CD4-positive, alpha-beta T cell treated with Interleukin-6 at 100 ng/mL for 8 hours (primary cell): ENCODE measurements at places on chromosomes 13 and 19.

- no peak for DNase-seq
Measured at GRCh38 chr13:31835932-31836331, 96.6 kb downstream of the RXFP2 start.

DNA sequence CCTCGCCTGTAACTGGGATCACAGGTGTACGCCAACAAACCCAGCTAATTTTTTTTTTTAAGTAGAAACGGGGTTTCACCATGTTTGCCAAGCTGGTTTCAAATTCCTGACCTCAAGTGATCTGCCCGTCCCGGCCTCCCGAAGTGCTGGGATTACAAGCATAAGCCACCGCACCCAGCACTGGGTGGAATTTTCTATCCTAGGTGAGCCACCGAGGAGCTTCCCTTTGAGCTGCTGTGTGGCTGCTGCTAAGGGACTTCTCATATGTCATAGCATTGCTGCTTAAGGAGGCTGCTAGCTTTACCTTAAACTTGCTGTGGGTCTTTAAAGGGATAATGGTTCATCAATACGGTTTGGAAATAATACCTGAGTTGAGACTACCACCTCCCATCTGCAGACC, 2.9 kb upstream of the AMER2 start:
- no peak for DNase-seq

GRCh38 chr19:43699506-43700394, 16.1 kb upstream of the IRGC start:
- no peak for DNase-seq

- no peak for DNase-seq
Measured at GRCh38 chr13:84844473-84844872, 954.7 kb downstream of the SLITRK6 start.

DNA sequence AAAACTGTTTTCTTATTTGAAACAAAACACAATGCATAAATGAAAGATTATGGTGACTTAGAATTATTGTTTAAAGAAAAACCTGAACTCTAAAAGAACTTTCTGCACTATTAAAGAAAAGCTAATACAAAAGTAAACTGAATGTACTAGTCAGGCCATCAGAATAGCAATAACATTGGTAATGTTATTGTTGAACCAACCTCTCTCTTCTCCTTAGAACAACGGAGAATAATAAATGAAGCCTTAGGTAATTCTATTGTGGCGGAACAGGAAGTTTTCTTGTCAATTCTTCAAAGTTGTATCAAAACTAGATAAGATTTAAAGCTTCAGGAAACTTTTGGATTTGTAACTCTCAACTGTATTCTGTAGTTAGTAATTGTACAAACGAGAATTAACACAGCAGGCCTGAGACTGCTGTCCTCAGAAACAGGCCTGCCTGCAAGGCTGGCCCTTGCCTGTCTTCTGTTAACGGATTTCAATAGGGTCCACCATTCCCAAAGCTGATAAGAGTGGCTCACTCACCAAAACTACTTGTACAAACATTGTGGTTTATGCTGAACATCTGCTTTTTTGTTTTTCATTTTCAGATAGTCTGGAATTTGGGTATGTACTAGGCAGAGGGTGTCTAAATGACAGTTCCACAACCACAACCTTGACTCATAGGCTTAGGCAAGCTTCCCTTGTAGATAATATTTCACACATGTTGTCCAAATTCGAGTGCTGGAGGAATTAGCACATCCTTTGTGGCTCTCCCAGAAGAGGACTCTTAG, 825.8 kb downstream of the GPC5 start:
- no peak for DNase-seq

DNA sequence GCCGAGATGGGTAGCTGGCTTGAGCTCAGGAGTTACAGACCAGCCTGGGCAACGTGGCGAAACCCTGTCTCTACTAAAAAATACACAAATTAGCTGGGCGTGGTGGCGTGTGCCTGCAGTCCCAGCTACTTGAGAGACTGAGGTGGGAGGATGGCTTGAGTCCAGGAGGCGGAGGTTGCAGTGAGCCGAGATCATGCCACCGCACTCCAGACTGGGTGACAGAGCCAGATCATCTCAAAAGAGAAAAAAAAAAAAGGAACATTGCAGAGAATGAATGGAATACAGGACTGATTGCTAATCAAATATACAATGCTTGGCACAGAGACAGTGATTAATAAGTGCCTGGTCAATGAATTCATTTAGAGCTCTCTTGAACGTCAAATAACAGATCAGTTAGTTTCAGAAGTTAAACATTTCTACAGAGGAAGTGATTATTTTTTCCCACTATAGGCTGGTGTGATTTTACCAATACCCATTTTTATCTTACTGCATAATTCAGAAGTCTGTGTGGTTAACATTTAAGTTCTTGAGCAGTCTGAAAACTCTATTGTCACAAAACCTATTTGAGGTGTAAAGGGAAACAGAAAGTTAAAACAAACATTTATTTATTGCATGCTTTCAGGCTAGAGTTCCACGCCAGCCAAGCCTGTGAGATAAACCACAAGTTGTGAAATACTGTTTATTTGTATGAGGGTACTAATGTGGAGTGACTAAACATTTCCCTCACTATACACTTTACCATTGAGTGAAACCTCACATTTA, 7.7 kb upstream of the TBC1D4 start:
- DNase-seq, result no peak

GRCh38 chr13:101486708-101487437, 34.4 kb downstream of the ITGBL1 start:
- no peak for DNase-seq

GRCh38 chr13:25196971-25197370, 24.9 kb upstream of the AMER2 start:
- DNase-seq, result no peak

DNA sequence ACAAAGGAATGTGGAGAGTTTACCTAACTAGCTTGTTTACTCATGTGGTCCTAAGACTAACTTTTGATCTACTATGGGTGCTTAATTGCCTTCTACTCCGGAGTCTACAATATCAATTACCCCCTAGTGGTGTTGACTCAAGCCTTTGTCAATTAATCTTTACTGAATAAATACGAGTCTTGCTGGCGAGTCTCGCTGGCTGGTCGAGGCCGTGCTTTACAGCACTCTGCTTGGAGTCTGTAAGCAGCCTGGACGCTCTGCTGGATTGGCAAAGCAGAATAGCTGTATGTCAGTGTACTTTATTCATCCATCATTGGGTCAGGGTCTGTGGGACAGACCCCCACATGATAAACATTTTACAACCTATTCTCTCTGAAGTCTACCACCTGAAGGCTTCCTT, 9.9 kb upstream of the SPART start:
- DNase-seq, result no peak

DNA sequence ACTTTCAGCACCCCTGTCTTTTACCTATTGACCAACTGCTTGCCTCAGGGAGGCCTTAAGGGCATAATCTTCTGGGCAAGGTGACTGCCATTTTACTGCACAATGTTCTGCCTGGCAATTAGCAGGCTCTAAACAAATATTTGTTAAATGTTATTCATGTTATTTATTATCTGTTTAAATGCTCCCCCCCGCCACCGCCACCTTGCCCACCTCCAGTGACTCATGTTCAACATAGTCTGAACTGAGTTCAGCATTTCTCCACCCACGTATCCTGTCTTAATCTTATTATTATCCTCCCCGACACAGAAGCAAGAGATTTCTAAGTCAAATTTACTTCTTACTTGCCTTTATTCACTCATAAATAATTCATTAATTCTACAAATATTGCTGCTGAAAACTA, 144.8 kb downstream of the LIG4 start:
- no peak for DNase-seq
